T-helper 9 cell (primary cell): ENCODE measurements at places on chromosomes 4 and X.

DNA sequence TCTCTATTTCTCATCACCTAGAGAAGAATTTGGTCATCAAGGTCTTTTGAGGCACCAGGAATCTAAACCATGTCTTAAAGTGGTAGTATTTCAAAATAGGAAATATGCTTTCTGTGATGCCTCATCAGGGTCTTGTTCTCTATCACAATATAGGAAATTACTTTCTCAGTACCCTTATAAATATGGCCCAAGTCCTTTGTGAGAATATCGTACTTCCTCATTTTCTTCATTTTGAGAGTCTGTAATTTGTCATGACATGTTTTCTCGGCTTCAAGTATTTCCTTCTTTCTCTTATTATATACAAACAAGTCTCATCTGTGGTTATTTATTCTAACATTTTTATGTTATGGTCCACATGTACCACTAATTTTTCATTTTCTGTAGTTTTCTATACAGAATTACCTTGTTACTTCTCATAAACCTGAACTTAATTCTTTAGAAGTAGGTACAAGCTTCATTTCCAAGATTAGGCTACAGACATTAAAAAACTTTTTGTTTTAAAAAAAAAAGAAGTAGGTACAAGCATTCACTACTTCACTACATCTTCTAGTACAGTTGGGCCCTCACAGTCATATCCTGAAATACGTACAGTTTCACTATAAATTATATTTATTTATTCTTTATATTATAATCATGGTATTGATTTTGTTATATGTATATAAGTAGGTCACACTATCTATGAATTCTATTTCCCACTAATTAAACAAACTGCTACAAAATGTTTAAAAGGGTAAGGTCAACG lies 54.4 kb downstream of the KLHL13 start:
- no peak for DNase-seq

DNA sequence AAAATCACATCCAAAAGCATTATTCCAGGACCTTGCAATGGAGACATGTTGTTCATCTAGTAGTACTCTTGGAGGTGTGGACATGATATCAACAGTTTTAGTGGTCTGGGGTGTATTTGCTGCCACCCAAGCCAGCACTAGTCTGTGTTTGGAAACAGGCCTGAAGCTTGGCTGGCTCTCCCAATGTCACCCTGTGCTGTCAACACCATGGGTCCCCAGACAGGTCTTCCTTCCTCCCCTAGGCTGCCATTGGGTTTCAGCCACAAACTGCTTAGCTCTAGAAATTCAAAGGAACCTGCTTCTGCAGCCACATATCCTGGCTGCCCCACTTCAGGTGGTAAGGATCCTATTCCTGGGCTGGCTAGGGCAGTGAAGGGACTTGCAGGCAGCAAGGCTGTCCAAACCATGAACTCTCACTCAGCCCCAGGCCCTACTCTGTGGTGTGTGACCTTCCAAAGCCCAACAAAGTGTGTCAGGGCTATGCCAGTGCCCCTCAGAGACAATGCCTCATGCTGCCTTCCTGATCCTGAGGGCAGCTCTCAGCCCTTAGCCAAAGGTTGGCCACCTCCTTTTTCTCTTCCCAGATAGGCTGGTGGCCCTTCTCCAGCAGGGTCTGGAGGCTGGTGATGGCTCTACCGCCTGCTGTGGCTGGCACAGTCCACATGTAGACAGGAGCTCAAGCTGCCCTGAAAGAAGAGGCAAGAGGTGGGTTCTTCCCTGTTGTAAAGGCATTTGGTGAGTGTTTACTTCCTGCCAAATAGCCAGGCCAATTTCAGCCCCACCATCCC lies 18.3 kb downstream of the AMER1 start:
- DNase-seq: no peak

DNA sequence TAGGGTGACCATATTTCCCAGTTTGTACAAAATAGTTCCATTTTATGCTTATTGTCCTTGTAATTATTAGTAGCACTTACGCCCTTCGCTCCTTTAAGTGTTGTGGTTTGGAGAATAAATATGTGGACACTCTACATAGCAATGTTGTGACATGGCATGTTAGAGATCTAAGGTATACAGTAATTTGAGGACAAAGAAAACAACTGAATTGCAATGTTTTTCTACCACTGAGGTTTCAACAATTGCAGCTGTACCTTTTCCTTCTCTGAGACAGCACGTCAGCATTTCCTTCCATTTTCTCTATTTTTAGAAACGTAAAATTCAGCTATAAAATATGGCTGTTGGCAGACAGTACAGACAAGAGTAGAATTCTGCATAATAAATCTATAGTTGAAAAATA lies 323.1 kb downstream of the MAPK10 start:
- DNase-seq: no peak

- peak; percentile 17 for DNase-seq
These were observed 2.8 kb upstream of the CLCN5 start for GRCh38 chrX:49919617-49920016.

GRCh38 chr4:56723201-56723605 lies 42.1 kb upstream of the HOPX start:
- no peak for DNase-seq

- DNase-seq: no peak
These were observed 617.1 kb upstream of the INTU start for GRCh38 chr4:127015667-127016117.

- no peak for DNase-seq
These were observed 8.4 kb downstream of the BTK start for GRCh38 chrX:101377547-101377946.

- DNase-seq: no peak
These were observed 59.7 kb downstream of the TNIP2 start for GRCh38 chr4:2696423-2696822.

- no peak for DNase-seq
These were observed 586.9 kb downstream of the PCDH7 start for GRCh38 chr4:31307029-31307428.

GRCh38 chr4:11228530-11228929 lies 200.2 kb downstream of the HS3ST1 start:
- no peak for DNase-seq

- DNase-seq: no peak
These were observed 668.5 kb downstream of the PCDH18 start for GRCh38 chr4:136863756-136864155.

- DNase-seq: no peak
These were observed 34.9 kb downstream of the HMX1 start for GRCh38 chr4:8836664-8837171.

DNA sequence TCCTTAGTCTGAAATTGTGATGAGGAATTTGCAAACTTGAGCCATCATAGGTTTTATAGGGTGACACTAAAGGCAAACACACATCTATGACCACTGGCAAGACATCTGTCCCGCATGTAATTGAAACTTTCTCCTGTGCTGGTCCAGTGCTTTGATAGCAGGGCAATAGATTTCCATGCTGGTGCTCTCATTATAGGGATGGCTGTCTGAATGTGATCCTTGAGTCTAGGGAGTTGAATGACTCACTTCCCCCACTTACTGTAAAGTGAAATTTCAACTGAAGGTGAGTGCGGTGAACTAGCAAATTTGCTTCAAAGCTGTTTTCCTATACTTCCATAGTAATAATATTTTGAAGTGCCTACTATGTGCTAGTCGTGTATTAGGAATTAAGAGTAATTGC lies 1630.0 kb downstream of the STIM2 start:
- no peak for DNase-seq

GRCh38 chr4:76755756-76756155 lies 142.2 kb downstream of the SOWAHB start:
- no peak for DNase-seq

DNA sequence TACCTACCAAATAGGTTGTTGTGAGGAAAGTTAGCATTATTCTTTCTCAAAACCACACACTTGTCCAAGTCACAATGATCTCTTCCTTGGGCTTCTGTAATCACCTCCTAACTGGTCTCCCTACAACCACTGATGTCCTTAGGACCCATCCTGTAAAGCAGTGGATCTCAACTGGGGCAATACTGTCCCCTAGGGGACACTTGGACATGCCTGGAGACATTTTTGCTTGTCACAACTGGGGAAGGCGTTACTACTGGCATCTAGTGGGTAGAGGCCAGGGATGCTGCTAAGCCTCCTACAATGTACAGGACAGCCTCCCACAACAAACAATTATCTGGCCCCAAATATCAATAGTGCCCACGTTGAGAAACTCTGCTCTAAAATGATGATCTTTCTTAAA lies 118.7 kb upstream of the AP1S2 start:
- peak; percentile 0 for DNase-seq

DNA sequence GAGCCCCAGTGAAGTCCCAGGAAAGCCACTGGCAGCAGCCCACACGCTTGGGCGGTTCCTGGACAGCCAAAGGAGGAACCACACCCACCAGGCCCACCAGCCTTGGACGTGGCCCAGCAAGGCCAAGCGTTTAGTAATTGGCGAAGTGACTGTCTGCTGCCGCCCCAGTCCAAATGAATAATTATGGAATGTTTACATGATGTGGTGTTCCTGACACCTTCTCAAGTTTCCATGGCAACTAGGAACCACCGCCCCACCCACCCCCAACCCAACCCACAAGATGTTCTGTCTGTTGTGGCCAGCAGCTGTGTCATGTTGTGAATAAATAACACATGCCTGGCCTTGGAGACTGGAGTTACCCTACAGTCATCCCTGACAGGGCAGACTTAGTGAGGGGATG lies 22.3 kb downstream of the APLN start:
- DNase-seq: no peak

DNA sequence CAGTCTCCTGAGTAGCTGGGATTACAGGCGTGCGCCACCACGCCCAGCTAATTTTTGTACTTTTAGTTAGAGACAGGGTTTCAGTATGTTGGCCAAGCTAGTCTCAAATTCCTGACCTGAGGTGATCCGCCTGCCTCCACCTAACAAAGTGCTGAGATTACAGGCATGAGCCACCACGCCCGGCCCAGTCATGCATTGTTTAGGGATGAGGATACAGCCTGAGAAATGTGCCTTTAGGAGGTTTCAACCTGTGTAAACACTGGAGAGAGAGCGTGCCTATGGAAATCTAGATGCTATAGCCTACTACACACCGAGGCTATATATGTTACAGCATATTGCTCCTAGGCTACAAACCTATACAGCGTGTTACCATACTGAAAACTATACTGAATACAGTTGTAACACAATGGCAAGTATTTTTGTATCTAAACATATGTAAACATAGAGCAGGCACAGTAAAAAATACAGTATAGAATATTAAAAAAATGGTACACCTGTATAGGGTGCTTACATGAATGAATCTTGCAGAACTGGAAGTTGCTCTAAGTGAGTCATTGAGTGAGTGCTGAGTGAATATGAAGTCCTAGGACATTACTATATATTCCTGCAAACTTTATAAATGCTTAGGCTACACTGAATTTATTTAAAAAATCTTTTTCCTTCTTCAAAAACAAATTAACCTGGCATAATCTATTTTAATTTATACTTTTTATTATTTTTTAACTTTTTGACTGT lies 588.2 kb upstream of the ADGRL3 start:
- DNase-seq: no peak

GRCh38 chr4:153448003-153448731 lies 18.0 kb upstream of the TMEM131L start:
- no peak for DNase-seq

DNA sequence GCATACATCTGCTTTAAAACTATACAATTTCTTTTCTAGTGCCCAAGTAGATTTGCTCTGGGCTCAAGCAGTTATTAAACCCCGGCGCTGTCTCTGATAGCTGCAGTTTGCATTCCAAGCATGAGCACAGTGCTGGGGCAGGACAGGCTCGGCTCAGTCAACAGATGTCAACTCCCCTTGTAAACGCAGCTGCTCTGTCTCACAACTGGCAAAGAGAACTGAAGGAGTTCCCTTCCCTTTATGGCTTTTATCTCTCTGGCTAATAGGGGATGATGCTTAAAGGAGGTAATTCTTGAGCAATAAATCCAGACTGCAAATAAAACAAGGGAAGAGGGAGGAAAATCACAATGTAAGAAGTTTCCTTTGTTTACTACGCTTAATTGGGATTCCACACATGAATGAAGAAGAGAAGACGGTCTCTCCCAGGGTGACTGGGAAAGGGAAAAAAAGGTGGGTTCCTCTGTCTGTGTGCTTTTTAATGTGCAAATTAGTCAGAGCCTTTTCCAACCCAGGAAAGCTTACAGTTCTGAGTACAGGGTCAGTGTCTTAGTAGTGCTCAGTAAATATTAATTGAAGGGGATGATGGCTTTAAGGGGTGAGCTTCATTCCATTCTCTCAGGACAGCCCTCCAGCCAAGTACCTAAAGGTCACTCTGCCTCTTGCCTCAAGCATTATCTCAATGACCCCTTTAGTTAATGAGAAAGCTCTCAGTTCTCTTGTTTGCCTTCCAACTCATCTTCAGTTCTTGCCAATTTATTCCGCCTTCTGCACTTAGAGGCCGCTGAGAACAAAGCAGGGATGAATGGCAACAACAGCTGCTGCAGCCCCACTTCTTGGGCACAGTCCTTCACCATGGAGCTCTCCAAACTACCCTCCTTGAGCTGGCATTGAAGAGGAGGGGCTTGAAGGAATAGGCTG lies 155.7 kb upstream of the JADE1 start:
- no peak for DNase-seq

- no peak for DNase-seq
These were observed 200.2 kb upstream of the FAM241A start for GRCh38 chr4:111945014-111945413.

DNA sequence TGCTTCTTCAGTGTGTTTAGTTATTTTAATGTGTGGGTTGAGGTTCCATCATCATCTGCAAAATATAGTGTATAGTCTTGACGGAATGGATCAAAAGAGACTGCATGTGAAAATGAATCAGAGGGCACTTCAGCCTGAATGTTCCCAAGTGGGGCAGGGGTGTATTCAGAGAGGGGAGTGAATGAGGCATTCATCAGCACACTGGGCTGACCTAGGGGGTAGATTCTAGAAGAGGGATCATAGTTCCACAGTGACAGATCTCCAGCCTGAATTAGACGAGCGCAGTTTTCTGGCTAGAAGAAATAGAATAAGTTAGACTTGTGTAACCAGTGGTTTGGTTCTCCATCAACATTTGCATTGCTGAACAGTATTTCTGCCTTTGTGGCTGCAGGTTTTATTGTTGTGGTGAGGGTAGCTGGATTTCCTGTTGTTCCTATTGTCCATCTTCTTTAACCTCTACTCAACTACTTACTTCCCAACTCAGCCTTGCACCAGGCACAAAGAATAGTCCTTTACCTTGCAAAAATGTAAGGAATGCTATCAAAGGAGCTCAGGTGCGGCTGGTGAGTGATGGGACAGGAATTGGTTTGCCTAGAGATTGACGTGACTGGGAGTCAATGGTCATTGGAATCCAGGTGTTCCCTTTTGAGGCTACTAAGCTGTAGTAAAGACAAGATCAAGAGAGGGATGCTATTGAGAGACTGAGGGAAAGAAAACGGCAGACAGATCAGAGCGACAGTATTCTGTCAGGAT lies 50.9 kb downstream of the NAP1L5 start:
- no peak for DNase-seq

GRCh38 chr4:141020801-141021261 lies 112.4 kb downstream of the RNF150 start:
- no peak for DNase-seq

DNA sequence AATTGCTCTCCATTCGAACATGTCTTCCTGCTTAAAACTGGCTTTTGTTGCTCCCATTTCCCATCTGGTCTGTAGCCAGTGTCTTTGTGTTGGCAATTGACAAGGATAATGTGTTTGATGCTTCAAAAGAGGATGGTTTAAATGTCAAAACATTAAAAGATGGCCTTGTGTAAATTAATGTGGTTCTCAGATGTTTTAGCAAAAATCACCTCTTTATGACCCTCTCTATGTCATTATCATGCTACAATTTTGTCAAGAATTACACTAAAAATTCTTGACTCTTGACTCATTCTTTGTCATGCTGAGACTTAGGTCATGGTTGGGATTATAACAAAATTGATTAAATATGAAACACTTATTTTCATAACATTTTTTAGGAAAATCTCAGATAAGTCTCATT lies 47.4 kb downstream of the TMEM131L start:
- no peak for DNase-seq
